ENCODE measurements at places on chromosomes 1 and 21.

DNA sequence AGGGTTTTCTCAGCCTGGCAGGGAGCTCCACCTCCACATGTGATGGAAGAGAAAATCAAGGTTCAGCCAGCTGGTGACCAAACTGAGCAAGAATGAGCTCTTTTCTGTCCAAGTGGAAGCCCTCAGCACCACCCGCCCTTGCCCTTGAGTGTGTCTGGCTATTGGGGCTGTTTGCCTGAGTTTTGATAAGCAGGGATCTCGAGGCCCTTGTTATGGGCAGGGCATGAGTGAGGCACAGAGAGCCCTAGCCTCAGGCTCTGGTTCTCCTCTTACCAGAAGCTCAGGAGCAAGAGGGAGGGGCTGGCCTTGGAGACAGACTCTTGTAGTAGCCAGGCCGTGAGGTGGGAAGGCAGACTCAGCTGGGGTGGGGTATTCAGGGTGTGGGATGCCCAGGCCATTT lies 37.5 kb upstream of the ARF1 start:
- no peak for DNase-seq

DNA sequence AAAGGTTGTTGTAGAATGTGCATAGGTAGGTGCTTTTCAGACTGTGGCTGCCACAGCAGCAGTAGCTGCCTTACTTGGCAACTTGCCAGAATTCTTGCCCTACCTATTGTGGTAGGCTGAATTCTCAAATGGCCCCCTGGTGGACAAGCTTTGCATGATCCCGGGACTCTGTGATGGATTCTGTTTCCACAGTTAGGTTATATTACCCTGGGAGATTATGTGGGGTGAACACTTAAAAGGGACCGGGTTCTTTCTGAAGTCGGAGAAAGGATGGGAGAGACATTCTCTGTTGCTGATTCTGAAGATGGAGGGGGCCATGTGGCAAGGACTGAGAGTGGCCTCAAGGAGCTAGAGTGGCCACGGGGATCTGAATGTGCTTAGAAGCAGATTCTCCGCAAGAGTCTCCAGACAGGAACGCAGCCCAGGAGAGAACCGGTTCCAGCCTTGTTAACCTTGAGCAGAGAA lies 32.1 kb upstream of the KCNE1 start:
- DNase-seq, result peak; percentile 46

- no peak for DNase-seq
Measured at GRCh38 chr1:209743145-209743482, 12.7 kb upstream of the TRAF3IP3 start.

GRCh38 chr21:30234643-30235042 lies 18.7 kb upstream of the CLDN8 start:
- no peak for DNase-seq

GRCh38 chr1:198969981-198970380 lies 331.1 kb downstream of the PTPRC start:
- DNase-seq, result no peak

GRCh38 chr1:57423656-57424211 lies at the start of gene DAB1:
Gene DAB1, minus strand, starts transcription at chr1:57424060. Its CDS starts 133,030 bp downstream, at chr1:57291030.
- DNase-seq, result no peak

DNA sequence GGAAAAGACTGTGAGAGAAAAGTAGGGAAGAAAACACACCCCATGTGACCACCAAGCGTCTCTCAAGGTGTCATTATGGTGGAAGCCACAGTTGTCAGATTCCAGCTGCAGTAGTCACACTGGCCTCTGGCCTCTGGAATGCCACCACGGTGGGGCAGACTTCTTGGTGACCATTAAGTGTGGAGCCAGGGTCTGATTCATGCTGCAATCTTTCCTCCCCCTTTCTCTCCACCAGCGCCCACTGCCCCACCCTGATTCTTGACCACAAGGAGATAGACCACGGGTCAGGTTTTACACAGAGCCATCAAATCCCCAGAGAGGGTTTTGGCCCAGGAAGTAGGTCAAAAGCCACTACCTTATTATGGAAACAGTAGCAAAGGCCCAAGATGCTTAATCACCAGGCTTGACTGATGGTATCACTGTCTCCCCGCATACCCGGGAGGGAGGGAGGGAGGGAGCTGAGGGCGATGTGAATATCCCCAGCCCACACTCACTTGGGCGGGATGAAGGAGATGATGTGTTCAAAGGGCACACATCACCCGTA lies 52.7 kb upstream of the GRHL3 start:
- no peak for DNase-seq

DNA sequence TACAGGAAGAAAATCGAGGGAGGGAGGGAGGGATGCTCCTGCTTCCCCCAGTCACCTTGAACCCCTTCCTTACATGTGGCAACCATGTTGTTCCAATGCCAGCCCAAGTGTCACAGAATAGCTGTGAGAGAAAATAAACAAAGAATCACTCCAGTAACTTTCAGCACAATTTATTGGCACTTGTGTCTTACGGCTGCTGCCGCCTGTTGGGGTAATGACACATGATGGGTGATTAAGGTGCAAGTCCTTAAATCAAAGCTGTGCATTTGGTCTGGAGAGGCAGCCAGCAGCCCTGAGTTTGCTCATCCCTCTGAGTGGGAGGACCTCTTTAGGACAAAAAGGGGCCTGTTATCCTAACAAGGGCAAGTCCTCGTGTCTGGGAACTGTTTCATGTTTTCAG lies 377.7 kb downstream of the PCP4 start:
- DNase-seq, result no peak

- DNase-seq, result no peak
Measured at GRCh38 chr1:25643929-25644328, 27.3 kb downstream of the MAN1C1 start.

DNA sequence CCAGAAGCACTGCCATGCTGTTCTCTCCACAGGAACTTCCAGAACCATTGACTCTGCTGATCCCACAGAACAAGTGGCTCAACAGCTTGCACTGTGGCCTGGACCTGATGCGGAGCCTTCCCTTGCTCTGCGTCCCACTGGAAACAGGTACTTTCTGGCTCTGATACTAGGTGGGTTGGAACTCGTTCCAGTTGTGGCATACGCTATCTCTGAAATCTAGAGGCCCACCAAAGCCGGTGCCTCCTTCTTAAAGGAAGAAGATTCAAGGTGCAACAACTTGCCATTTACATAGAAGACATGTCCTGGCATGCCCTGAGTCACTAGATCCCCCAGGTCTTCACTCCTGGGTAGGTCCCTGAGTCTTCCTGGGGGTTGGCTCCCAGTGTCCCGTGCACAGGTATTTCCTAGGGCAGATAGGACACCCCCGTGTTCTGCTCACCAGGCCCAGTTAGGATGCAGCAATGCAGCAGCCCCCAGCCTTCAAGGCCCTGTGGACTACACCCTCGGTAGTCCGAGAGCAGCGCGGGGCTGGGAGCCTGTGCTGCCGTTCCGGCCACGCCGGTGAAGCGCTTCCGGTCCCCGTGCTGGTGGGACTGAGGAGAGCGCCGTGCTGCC lies 10.8 kb upstream of the PCBP3 start:
- no peak for DNase-seq

- no peak for DNase-seq
Measured at GRCh38 chr1:9438431-9439073, 100.7 kb upstream of the SLC25A33 start.

- peak; percentile 53 for DNase-seq
Measured at GRCh38 chr21:31132574-31133242, 94.4 kb upstream of the KRTAP19-8 start.

- DNase-seq, result no peak
Measured at GRCh38 chr1:83087851-83088250, 911.1 kb downstream of the TTLL7 start.

DNA sequence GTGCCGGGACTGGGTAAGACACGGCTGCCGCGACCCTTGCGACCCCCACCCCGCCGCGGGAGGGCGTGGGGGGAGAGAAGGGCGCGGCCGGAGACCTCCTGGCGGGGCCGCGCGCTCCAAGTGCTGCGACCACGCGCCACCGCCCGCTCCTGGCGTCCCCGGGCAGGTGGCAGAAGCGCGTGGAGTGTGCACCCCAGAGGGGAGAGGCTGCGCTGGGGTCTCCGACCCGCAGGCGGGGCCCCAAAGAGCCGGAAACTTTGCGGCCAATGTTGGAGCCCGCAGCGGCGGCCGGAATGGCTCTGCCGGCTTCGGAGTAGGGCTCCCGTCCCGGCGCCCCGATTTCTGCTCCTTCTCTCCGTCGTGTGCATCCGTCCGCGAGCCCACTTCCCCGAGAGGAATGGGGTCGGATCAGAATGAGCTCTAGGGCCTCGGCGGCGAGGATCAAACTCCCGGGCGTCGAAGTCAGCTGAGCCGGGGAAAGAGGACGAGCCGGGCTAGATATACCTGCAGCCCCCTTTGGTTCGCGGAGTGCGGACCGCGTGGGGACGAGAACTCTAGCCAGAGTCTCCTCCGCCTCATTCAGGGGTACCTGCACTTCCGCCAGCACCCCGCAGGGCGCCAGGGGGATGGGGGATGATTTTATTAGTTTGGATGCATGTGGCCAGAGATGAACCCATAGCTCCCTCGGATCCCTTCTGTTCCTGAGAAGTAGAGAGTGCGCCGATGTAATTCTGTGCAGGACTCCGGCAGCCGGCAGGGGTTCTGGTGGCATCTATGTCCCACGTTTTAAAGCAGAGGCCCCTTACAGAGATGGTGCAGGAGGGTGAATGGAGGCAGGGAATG lies 751 bp downstream of the STUM start:
- DNase-seq, result no peak

- DNase-seq, result no peak
Measured at GRCh38 chr21:15022608-15023261, 42.1 kb downstream of the NRIP1 start.

DNA sequence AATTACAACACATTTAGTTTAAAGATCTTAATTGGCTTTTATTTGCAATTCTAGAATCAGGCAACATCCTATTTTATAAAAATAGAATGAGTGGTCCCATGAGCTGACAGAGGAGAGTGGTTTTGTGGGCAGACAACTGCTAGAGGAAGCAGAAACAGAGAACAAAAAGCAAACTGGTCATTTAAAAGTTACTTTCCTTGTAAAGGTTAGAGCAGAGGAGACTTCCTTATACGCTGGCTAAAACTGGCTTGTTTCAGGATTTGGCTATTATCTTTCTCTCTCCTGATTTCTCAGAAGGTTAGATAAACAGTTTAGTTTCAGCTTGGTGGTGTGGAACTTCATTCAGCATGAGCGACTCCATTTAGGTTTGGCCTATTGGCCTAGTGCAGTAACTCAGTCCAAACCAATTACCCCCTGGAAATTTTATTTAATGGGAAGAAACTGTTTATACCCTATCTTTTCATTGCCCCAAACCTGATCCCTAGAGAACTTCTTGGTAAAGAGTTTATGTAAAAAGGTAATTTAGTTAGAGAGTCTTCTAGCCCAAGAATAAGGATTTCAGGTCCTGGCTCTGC lies 32.2 kb upstream of the IL20 start:
- no peak for DNase-seq

GRCh38 chr1:235864469-235864868 lies 2.2 kb downstream of the LYST start:
- DNase-seq, result no peak

DNA sequence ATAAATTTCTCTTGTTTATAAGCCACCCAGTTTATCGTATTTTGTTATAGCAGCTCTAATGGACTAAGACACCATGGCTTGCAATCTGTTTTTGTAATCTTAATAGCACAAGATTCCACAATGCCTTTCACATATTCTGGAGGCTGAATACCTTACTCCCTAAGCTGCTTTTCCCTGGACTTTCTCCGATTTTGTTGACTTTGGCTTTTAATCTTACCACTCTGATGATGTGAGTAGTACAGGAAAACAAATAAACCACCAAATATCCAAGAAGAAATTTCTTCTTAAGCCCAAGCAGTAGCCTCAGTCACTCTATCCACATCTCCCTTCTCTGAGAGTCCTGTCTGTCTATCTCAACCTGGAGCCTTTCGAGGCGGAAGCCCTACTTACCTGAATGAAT lies 838.6 kb downstream of the LTN1 start:
- DNase-seq, result no peak

GRCh38 chr1:151130987-151131586 lies 15.3 kb downstream of the SEMA6C start:
- peak; percentile 85 for DNase-seq
